DMS153 (cell line): ENCODE measurements at places on chromosomes 12 and 14.

DNA sequence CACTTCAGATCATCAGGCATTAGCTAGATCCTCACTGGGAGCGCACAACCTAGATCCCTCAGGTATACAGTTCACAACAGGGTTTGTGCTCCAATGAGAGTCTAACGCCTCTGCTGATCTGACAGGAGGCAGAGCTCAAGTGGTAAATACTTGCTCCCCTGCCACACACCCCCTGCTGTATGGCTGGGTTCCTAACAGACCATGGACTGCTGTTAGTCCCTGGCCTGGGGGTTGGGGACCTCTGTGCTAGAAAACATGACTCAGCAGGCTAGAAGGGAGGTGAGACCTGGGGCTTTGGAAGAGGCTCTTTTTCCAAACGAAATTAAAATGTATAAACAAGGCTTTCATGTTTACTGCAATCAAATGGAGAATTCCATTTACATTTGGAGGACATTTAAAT lies 691.1 kb downstream of the FLRT2 start:
- no peak for DNase-seq

DNA sequence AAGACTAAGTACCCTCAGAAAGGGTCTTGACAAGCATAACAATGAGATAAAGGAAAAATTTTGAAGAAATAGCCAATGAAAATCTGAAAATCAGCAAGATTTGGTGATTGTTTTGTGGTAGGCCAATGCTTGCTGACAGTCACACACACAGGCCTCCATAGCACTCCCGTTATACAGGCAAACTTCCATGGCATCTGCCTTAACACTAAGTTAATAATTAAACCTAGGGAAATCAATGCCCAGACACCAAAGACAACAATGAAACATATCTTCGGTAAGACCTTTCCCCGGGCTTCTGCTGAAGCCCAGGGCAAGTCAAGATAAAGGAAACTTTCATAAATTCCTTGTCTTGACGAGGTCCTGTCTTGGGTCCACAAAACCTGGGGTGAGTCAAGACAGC lies 18.6 kb upstream of the RERGL start:
- DNase-seq = no peak

DNA sequence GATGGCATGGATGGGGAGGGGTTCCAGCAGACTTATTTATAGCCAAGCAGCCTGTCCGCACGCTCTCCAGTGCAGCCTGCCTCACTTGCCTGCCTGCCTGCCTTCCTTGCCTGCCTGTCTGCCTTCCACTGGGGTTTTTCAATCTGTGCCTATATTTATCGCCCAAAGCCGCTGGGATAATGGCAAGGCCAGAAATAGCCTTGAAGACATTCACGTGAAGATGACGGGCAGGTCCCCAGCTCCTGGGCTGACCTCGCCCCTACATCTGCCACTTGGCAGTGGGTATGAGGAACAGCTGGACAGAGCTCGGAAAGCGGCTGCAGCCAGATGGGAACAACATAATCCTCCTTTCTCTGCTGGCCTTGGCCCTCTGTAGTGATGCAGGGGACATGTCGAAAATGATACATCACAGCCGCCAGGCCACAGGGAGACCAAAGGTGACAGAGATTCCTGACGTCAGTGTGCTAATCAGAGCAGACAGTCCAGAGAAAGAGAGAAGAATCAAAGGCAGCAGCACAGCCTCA lies 53.3 kb downstream of the PITPNM2 start:
- no peak for DNase-seq

DNA sequence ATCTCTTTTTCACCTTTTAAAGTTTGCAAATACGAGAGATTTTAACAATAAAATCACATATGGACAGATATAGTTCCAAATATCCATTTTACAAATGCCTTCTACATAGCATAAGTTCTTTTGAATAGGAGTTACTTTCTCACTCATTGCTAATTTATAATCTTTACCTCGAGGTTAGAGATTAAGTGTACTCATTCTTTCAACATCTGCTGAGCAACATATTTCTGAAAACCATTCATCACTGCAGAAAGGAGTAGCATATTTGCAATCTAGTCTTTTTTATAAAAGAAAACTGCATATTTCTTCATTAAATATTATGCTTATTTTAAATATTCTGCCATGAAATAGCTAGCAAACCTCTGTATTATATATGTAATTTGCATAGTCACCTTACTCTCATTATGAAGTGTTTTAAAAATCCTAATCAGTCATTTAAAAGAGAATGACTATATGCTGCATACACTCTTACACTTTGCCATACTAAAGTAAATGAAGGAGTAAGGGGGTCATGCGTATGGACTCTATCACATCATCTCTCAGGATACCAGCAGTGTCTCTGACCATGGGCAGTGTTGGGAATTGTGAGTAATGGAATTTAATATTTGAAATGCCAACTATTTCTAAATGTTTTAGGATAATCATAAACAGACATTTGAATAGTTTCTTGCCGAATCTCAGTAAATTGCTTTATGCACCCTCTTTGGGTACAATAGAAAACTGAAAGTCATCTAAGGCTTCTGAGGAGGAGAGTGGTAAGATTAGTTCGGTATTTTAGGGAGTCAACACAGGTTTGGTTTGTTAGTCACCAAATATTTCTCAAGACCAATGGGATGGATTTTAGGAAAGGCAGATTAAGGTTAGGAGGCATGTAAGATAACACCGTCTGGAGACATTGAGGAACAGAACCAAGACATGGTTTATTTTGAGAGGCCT lies 524.8 kb upstream of the ATP2B1 start:
- no peak for DNase-seq

GRCh38 chr12:65672441-65672840 lies 151.8 kb upstream of the HMGA2 start:
- no peak for DNase-seq

DNA sequence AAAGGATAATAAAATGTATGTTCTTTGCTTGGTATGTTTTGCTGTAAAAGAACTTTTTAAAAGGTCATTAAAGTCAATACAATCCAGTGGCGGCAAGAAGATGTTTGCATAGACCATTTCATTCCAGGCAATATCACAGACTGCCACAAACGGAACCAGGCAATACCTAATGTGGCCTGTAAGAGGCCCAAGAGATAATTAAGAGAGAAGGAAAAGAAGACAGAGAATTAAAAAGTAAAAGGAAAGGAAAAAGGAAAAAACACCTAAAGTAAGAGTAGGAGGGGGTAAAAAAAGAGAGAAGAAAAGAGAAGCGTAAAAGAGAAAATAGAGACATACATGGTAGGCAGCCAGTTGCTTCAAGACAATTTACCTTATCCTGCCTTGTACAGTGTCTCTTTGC lies 6.8 kb upstream of the ARHGAP5 start:
- DNase-seq = no peak

- DNase-seq = no peak
Observed at GRCh38 chr14:51180577-51180976, 59.5 kb upstream of the TMX1 start.

GRCh38 chr12:88958946-88959345 lies 378.7 kb upstream of the KITLG start:
- peak; percentile 96 for DNase-seq
